ENCODE measurements at places on chromosomes 12 and 14.

DNA sequence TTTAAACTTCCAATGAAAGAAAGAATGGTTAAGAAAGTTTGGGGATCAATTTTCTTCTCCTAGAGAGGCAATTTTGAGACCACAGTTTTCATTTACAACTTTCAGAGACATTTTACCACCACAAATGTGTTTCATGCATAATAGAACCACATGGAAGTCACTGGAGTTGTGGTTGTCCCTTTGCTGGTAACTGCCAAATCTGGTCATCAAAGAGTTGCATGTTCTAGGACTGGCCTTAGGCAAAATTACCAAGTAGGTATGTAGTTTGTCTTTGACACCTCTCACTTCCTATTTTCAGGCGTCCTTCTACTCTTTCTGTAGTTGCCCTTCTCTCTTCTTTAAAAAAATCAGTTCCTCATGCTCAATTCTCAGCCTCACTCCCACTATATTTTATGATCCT lies 54.3 kb upstream of the TMX1 start:
- DNase-seq = no peak

DNA sequence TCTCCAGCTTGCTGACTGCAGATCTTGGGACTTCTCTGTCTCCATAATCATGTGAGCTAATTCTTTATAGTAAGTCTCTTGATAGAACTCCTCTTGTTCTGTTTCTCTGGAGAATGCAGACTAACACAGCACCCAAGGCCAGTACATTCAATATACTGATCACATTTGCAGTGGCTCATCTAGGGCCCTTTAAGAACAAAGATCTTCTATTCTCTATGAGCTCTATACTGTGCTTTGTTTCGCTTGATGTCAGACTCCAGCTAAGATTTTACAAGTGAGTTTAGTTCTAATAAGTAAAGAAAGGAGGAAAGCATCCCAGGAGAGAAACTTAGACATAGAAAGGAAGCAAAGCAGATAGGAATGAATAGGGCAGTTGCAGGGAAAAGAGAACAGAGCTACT lies 69.3 kb upstream of the TMPO start:
- no peak for DNase-seq

DNA sequence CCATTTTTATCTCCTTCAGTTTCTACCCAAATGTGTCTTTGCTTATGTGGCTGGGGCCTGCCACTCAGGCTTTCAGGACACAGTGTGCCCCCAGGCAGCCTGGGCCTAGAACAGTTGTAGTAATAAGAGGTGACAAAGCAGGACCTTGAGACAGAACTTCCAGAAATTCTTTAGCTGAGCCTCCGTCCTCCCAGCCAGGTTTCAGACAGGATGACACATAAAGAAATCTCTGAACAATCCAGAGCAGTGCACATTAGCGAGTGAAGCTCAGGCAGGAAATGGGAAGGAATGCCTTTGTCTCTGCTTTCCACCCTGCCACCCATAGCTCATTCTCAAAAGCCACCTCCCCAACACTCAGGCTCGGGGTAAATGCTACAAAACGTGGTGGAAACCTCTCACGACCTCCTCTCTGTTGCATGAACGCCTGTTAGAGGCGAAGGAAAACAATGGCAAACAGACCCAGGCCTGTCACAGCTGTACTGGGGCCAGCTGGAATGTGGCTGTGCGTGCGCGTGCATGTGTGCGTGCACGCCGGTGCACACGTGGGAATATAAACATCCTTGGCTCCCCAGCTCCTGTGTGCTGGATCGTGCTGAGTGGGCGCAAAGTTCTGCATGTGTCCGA lies 286.7 kb downstream of the ZFP36L1 start:
- DNase-seq = no peak

- no peak for DNase-seq
Measured at GRCh38 chr12:117760990-117761389, 207.8 kb downstream of the KSR2 start.

GRCh38 chr12:20368114-20368650 lies at the start of gene PDE3A:
Gene PDE3A, plus strand, starts transcription at chr12:20368537. Its CDS starts 748 bp downstream, at chr12:20369285.
- DNase-seq = no peak

- no peak for DNase-seq
Measured at GRCh38 chr12:62190689-62191490, 69.3 kb upstream of the USP15 start.

DNA sequence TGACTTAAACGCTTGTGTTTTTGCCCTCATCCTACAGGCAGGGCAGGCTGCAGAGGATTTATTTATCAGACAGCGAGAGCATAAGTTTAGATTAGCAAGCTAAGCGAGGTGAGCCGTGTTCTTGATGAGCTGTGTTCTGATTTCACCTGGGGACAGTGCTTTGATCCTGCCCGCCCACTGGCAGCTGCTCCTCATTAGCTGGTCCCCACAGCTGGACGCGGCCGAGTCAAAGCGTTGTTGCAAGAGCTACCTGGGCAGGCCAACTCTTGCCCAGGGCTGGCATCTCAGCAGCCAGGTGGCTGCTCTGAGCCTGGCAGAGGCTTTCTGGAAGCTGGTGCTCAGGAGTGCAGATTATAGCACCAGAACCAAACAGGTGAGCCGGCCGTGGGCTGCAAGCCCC lies 46.8 kb upstream of the BEGAIN start:
- no peak for DNase-seq

GRCh38 chr12:105264771-105265170 lies 28.8 kb upstream of the APPL2 start:
- no peak for DNase-seq

- no peak for DNase-seq
Measured at GRCh38 chr14:92673601-92674150, 74.8 kb downstream of the LGMN start.

Data from stimulated activated CD4-positive, alpha-beta T cell treated with anti-CD3 and anti-CD28 coated beads, Interleukin-1b, Interleukin-23, amount 100 ng/mL, for 24 hours (primary cell).